ENCODE measurements at places on chromosomes 1 and 21. TPM values are rescaled to one million over a fixed set of nuclear protein-coding genes. Genes with fewer than 3 reads are reported as not detected.

Gene KRTAP21-2
- not detected for total RNA-seq

DNA sequence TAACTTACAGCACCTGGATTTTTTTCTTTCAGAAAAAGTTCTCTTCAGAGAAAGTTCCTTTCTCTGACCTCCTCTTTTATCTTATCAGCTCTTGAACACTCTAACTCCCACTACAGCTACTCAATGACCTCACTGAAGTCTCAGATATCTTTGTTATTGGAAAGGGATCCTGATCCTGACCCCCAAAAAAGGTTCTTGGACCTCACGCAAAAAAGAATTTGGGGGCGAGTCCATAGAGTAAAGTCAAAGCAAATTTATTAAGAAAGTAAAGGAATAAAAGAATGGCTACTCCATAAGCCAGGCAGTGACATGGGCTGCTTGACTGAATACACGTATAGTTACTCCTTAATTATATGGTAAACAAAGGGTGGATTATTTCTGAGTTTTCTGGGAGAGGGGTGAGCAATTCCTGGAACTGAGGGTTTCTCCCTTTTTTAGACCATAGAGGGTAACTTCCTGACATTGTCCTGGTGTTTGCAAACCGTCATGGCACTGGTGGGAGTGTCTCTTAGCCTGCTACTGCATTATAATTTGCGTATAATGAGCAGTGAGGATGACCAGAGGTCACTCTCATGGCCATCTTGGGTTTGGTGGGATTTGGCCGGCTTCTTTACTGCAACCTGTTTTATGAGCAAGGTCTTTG lies 44.2 kb downstream of the WDR64 start:
- no peaks in the 10 kb centered on the region for H3K4me1 ChIP-seq
- no peak overlapping the region for H3K4me3 ChIP-seq
- no peaks in the 10 kb centered on the region for H3K27me3 ChIP-seq
- DNase-seq = no peak
- H3K27ac ChIP-seq = no peak overlapping the region

DNA sequence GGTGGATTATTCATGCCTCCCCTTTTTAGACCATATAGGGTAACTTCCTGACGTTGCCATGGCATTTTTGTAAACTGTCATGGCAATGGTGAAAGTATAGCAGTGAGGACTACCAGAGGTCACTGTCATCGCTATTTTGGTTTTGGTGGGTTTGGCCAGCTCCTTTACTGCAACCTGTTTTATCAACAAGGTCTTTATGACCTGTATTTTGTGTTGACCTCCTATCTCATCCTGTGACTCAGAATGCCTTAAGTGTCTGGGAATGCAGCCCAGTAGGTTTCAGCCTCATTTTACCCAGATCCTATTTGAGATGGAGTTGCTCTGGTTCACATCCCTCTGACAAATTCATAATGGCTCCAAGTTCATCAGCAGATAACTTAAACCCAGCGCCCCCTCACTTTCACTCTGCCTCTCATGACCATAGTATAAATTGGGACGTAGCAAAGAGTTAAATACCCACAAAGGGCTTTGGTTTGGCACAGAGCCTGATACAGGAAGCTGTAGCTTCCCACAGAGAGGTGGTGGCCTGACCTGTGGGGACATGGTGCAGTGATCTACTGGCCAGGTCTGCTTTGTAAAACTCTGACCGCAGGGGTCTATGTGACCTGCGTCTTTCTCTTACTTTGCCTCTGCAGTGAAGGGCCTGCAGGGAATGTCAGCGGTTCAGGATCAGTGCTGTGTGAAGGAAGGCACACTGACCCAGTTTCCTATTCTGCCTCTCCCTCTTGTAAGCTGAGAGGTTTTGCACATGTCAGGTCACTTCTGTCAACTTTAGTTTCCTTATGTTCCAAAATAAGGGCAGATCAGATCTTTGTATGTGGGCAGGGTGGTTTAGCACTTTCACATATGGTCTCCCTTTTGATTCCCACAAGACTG lies 78.1 kb upstream of the ZNF644 start:
- H3K4me1 ChIP-seq = no peaks in the 10 kb centered on the region
- H3K36me3 ChIP-seq = no peaks in the 10 kb centered on the region
- no peak for DNase-seq
- H3K27me3 ChIP-seq = no peaks in the 10 kb centered on the region
- H3K4me3 ChIP-seq = no peak overlapping the region

Gene AMY2A
- 1.7 TPM for total RNA-seq

- DNase-seq = no peak
- H3K36me3 ChIP-seq = no peaks in the 10 kb centered on the region
- no peak overlapping the region for H3K4me3 ChIP-seq
- peaks cover 4% of the 10 kb centered on the region for H3K27me3 ChIP-seq
These were observed 7.9 kb downstream of the KIF21B start for GRCh38 chr1:201015551-201016091.

- no peak for DNase-seq
- no peaks in the 10 kb centered on the region for H3K27me3 ChIP-seq
- H3K36me3 ChIP-seq = peaks cover 24% of the 10 kb centered on the region
- peaks cover 92% of the 10 kb centered on the region for H3K4me1 ChIP-seq
- peak overlapping the region; percentile 81 for H3K4me3 ChIP-seq
These were observed 1.1 kb downstream of the VWA1 start for GRCh38 chr1:1436630-1437032.

DNA sequence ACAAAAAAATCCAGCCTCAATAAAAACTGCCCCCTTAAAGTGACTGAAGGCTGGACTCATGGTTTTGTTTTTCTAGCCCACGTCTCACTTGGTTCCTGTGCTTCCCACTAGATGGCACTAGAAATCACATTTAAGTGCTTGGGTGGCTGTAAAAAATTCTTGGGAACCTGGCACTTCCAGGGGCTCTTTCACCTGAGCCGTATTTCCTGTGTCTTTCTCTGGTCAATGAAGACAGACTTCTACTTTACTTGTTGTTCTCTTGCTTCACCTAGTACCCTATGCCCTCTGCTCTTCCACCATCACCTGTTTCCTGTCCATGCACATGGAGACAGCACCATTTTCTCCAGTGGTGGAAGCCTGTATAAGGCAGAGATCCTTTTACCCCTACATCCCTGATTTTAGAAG lies 20.0 kb downstream of the METTL13 start:
- H3K27ac ChIP-seq = no peak overlapping the region
- no peak for DNase-seq
- no peak overlapping the region for H3K4me3 ChIP-seq
- peaks cover 14% of the 10 kb centered on the region for H3K36me3 ChIP-seq

- peaks cover 41% of the 10 kb centered on the region for H3K36me3 ChIP-seq
- no peaks in the 10 kb centered on the region for H3K27me3 ChIP-seq
- H3K4me3 ChIP-seq = no peak overlapping the region
- no peak overlapping the region for H3K27ac ChIP-seq
- peaks cover 36% of the 10 kb centered on the region for H3K4me1 ChIP-seq
These were observed 3.4 kb downstream of the KDM4A start for GRCh38 chr1:43653339-43653738.

Gene KIAA0040
- 42.5 TPM for total RNA-seq

GRCh38 chr1:41681331-41682098 lies 197.0 kb upstream of the EDN2 start:
- H3K36me3 ChIP-seq = no peaks in the 10 kb centered on the region
- no peak for DNase-seq
- no peak overlapping the region for H3K27ac ChIP-seq
- H3K4me3 ChIP-seq = no peak overlapping the region

DNA sequence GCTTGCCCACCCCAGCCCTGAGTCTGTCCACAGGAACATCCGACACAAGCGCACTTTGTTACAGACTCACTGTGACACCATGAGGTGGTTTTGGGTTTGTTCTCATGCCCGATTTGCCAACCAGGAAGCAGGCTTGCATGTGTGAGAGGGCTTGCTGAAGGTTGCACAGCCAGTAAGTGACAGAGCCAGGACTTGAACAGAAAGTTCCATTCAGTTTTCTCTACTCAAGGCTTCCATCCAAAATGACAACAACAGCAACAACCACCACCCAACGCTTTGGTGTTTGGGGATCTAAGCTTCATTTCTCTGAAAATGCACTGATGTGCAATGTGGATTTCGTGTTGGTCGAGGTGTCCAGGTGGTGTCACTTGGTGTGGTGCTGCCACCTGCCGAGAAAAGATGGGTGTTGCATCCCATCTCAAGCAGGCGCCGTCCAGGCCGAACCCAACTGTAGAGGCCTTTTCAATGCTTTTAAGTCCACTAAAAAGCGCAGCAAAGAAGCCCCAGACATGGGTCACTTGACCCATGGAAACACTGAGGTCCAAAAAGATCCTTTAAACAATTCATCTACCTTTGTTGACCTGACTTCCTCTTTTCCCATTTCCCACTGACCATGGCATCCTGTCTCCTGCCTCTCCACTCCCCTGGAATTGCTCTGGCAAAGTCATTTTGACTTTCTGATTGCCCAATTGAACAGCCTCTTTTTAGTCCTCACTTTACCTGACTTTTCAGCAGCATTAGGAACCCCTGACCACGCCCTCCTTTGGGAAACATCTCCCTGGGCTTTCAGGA lies 12.2 kb downstream of the CITED4 start:
- no peaks in the 10 kb centered on the region for H3K27me3 ChIP-seq
- H3K4me3 ChIP-seq = no peak overlapping the region
- no peaks in the 10 kb centered on the region for H3K36me3 ChIP-seq
- peak; percentile 94 for DNase-seq
- H3K27ac ChIP-seq = no peak overlapping the region

DNA sequence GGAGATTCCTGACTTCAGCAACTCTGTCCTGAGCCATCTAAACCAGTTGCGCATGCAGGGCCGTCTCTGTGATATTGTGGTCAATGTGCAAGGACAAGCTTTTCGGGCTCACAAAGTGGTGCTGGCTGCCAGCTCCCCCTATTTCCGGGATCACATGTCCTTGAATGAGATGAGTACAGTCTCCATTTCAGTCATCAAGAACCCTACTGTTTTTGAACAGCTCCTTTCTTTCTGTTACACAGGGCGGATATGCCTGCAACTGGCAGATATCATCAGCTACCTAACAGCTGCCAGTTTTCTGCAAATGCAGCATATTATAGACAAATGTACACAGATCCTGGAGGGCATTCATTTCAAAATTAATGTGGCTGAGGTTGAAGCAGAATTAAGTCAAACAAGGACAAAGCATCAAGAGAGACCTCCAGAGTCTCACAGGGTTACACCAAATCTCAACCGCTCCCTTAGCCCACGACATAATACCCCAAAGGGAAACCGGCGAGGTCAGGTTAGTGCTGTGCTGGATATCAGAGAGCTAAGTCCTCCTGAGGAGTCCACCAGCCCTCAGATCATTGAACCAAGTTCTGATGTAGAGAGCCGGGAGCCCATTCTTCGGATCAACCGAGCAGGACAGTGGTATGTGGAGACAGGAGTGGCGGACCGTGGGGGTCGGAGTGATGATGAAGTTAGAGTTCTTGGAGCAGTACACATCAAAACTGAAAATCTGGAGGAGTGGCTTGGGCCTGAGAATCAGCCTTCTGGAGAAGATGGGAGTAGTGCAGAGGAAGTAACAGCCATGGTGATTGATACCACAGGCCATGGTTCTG lies 2.3 kb downstream of the ZBTB37 start:
- H3K27me3 ChIP-seq = no peaks in the 10 kb centered on the region
- peaks cover 24% of the 10 kb centered on the region for H3K36me3 ChIP-seq
- H3K27ac ChIP-seq = peak overlapping the region; percentile 98
- no peak for DNase-seq
- no peak overlapping the region for H3K4me3 ChIP-seq

Gene LAMC2
- 32.6 TPM for total RNA-seq

- H3K4me3 ChIP-seq = no peak overlapping the region
- peaks cover 60% of the 10 kb centered on the region for H3K36me3 ChIP-seq
- no peak overlapping the region for H3K27ac ChIP-seq
These were observed 1.9 kb downstream of the TNFAIP8L2 start for GRCh38 chr1:151158326-151158725.

Gene HEYL
- total RNA-seq = 8.6 TPM

- no peaks in the 10 kb centered on the region for H3K27me3 ChIP-seq
- H3K4me1 ChIP-seq = peaks cover 54% of the 10 kb centered on the region
- H3K4me3 ChIP-seq = no peak overlapping the region
These were observed 57.9 kb upstream of the ADARB1 start for GRCh38 chr21:45016406-45017038.

- no peaks in the 10 kb centered on the region for H3K27me3 ChIP-seq
- no peaks in the 10 kb centered on the region for H3K4me1 ChIP-seq
- no peak overlapping the region for H3K4me3 ChIP-seq
These were observed 9.3 kb upstream of the PI4KB start for GRCh38 chr1:151336556-151336955.

Gene HSF2BP
- total RNA-seq = not detected

Gene MAP1LC3C
- total RNA-seq = 6.6 TPM

Gene C8A
- total RNA-seq = not detected

Gene NTMT2
- not detected for total RNA-seq

- no peak for DNase-seq
- no peak overlapping the region for H3K27ac ChIP-seq
- no peaks in the 10 kb centered on the region for H3K4me1 ChIP-seq
These were observed 17.2 kb upstream of the SLAMF6 start for GRCh38 chr1:160539990-160540858.

DNA sequence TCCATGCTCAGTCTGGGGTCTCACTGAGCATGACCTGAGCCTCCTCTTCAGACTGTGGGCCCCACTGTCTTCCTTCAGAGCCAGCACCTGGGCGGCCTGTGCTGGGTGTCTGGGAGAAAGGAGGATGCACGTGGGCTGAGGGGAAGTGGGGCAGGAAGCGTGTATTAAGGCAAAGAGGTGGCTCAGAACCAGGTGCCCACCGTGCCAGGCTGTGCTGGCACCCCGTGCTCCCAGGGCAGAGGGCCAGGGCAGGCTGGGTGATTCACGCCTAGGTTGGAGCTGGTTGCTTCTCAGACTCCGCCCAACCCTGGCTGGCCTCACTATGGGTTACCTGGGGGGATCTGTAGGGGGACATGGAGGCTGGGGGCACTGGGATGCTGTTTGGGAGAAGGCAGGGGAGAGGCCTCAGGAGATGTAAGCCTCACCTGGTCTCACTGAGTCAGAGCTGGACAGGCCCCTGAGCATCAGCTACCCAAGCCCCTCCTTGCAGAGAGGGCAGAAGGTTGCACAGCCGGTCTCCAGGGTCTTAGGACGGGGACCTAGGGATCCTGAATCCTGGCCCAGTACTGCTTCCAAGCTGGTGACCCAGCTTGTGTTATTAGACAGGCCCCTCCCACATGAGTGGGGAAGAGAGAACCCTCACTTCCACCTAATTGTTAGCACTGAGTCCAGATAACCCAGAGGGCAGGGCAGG lies 18.6 kb upstream of the PADI1 start:
- no peaks in the 10 kb centered on the region for H3K27me3 ChIP-seq
- no peaks in the 10 kb centered on the region for H3K36me3 ChIP-seq
- no peak overlapping the region for H3K4me3 ChIP-seq
- H3K4me1 ChIP-seq = no peaks in the 10 kb centered on the region
- no peak for DNase-seq

DNA sequence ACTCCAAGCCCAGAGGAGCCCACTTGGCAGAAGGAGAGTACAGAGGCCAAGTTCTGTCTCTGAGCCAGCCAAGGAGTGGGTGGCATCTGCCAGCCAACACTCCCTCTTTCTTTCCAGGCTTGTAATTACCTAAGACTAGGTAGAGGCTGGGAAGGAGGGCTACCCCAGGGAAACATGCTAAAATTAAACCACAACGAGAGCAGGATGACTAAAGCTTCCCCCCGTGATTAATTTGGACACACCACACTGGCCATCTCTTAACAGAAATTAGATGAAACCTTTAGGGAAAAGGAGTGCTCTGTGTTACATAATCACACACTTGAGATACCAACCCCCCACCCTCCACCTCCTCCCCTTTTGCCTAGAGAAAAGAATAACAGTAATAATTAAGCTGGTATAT lies 102.1 kb upstream of the ZC3H12A start:
- no peaks in the 10 kb centered on the region for H3K27me3 ChIP-seq
- H3K27ac ChIP-seq = no peak overlapping the region
- no peak for DNase-seq
- H3K36me3 ChIP-seq = no peaks in the 10 kb centered on the region
- H3K4me3 ChIP-seq = no peak overlapping the region
- H3K4me1 ChIP-seq = no peaks in the 10 kb centered on the region

Measured in esophagus muscularis mucosa (tissue), 4 donors.